Keratinocyte (primary cell): ENCODE measurements at places on chromosomes 1 and 21.

DNA sequence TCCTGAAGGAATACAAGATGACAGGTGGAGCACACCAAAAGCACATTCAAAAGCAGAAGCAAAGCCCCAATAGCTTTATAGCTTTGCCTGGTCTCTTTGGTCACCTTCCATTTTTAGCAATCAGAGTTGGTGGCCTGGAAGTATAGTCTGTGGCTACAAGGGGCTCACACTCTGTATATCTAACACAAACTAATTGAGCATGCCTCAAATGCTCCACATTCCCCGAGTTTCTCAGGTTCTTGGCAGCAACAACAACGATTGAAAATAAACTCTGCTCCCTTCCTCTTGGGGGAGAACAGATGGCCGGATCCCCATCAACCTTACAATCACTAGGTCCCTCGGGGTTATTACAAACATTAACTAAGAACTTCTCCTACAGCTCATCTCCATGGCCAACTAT is 24.9 kb upstream of the TADA1 start:
- no peak for DNase-seq

- DNase-seq, result no peak
Observed at GRCh38 chr1:175178056-175178455, 14.5 kb downstream of the KIAA0040 start.

GRCh38 chr1:235325854-235326253 is 2.1 kb downstream of the ARID4B start:
- no peak for DNase-seq

DNA sequence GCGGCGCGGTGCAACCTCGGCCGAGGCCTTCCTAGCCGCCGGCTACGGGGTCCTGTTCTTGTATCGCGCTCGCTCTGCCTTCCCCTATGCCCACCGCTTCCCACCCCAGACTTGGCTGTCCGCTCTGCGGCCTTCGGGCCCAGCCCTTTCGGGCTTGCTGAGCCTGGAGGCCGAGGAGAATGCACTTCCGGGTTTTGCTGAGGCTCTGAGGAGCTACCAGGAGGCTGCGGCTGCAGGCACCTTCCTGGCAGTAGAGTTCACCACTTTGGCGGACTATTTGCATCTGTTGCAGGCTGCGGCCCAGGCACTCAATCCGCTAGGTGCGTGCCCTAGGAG is 379 bp downstream of the PPCS start:
- DNase-seq, result no peak

DNA sequence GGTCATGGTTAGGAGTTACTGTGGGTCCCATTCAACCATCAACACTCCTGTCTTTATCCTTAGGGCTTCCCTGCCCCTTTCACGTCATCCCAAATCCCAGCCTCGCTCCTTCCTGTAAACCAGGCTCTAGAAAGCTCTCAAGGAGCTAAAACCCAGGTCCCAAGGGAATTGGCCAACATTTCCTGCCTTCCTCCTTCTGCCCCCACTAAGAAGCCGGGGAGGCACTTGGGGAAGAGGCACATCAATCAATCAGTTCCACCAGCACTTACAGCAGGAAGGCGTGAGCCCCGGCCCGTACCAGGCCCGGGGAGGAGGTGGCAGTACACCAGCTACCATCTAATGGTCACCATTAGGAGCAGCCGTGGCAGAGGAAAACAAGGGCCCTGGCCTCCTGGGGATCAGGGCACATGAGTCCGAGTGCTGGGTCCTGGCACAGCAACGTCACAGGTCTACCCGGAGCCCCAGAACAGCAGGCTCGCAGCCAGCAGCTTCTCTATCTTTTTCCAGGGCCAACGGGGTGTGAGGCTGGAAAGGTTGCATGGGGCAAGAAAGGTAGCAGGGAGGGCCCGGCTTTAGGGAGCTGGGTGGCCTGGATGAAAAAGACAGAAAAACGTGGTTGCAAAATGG is 108.6 kb downstream of the CASZ1 start:
- no peak for DNase-seq

DNA sequence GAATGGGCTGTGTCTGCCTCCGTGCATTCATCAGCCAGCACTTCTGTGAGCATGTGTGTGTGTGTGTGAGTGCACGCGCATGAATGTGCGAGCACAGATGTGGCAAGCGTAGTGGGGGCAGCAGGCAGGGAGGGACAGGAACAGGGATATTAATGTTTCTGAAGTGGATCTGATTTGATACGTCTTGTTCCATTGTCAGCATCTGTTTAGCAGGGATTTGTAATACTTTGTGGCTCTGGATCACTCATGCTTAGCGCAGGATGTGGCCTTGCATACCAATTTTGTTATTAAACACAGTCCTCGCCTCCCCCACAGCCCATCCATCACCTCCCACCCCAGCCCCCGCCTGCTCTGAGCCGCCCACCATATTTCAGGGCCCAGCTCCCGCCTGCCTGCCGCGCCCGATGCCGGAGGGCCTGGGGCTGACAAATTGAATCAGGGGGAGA is 52.4 kb downstream of the TMEM53 start:
- no peak for DNase-seq

GRCh38 chr1:115283249-115283648 is 54.8 kb downstream of the NGF start:
- no peak for DNase-seq

GRCh38 chr1:19156676-19157075 is 53.4 kb downstream of the UBR4 start:
- no peak for DNase-seq

GRCh38 chr1:78427506-78427905 is 63.3 kb upstream of the PTGFR start:
- DNase-seq, result no peak

DNA sequence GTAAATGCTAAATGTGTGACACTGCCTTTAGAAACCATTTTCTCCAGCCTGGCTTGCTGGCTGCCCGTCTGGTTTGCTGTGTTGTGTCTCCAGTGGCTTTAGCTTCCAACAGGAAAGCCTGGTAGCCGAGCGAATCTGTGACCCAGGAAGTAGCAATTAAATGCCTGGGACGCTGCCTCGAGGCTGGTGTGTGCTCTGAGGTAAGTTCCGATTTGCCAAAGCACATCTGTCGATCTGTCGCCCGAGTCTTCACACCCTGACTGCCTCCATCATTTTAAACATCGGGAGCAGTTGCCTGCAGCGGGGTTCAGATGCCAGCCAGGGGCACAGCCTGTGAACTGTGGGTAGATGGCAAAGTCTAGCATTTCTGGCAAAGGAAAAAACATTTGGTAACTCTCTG is 2.2 kb downstream of the MIB2 start:
- no peak for DNase-seq

GRCh38 chr1:203117611-203118575 is 9.6 kb upstream of the ADORA1 start:
- DNase-seq, result no peak

DNA sequence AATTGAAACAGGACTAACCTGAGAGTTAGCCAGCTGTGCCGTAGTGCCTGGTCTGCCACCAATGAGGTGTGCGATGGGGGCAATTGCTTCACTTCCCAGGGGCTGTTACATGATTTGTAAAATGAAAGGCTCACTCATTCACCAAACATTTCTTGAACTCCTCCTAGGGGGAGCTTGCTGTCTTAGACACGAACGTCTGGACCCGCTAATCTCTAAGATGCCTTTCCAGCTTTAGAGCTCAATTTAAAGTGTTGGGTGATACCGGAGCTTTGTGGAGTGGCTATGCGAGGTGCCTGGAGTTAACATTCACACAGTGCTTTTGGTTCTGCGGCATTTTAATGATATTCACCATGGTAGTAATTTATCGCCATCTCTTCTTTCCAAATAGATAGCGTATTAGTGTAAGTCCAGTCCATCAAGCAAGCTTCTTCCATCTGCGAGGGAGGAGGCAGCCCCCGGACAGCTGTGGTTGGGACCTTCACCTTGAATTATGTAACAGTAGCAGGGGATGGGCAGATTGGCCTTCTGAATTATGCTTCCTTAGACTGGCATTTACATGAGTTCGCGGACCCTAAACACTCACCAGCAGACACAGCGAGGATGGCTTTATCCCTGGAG is 179.9 kb downstream of the ADSS2 start:
- DNase-seq, result no peak

DNA sequence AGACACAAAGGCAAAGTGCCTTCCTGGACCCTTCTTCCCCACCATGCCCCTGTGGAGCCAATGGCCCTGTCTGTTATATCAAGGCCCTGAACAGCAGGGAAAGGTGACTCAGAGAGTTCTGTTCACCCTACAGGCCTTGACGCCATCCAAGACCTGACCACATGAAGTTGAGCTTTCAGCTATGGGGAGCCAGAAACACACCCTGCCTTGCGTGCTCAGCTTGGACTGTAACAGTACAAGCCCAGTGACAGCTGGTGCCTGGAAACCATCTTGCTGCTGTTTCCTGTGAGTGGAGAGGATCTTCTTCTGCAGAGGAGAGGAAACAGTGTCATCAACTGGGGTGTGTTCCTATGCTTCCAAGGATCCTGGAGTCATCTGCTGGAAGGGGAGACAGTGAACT is 165.0 kb upstream of the IRF2BP2 start:
- no peak for DNase-seq

GRCh38 chr21:37799211-37800056 is 116.8 kb downstream of the KCNJ6 start:
- no peak for DNase-seq

GRCh38 chr1:164867590-164867989 is 308.6 kb downstream of the PBX1 start:
- no peak for DNase-seq

GRCh38 chr1:198934901-198935305 is 296.1 kb downstream of the PTPRC start:
- DNase-seq, result no peak

- no peak for DNase-seq
Observed at GRCh38 chr1:26283279-26283853, 3.5 kb downstream of the SH3BGRL3 start.

DNA sequence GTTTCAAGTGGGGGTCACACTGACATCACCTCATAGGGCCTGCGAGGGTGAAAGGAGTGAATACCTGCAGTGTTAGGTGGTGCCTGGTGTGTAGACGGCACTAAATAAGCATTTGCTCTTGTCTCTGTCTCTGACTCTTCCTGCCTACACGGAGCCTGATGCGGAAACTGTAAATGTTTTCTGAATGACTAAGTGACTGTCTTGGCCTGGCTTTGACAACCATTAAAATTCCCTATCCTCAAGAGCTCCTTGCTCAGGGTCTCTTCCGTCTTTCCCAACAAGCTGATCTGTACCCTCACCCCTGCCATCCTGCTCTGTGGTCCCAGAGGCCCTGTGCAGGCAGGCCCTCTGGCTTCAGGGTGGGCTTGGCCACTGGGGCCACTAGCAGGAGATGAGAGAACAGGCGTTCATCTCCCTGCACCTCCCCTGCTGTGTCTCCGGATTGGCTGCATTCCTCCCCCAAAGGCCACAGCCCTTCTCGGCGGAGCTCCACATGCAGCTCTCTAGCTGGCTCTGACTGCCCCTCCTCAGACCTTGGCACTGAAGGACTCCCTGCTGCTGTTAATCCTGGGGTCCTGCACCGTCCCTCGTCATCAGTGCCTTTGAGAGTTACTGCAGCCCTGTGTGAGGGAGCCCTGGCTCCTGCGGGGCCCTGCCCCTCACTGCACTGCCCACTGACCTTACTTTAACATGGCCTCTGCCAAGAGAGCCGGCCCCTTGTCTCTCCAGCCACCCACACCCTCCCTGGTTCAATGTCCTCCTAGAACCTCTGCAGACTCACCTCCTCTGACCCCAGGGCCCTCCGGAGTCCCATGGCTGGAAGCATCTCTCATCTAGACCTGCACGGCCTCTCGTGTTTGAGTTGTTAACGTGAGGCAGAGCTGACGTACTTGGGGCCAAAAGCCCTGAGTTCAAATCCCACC is 211.1 kb downstream of the MATN1 start:
- DNase-seq, result peak; percentile 53

DNA sequence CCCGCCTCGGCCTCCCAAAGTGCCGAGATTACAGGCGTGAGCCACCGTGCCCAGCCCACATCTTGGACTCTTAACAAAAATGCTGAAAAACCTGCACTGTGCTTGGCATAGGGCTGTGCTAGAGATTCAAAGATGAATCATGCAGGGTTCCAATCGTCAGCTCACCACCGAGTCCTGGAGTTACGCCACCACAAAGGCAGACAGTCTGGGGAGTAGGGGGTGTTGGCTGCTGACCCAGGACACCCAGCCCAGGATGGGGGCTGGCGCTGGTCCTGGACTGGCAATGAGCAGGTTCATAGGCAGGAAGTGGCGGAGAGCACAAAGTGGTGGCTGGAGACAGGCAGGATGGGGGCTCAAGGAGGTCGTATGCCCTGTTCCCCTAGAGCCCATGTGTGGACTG is 16.0 kb downstream of the PSRC1 start:
- DNase-seq, result no peak

GRCh38 chr1:10597492-10598388 is 123.0 kb downstream of the PEX14 start:
- no peak for DNase-seq

DNA sequence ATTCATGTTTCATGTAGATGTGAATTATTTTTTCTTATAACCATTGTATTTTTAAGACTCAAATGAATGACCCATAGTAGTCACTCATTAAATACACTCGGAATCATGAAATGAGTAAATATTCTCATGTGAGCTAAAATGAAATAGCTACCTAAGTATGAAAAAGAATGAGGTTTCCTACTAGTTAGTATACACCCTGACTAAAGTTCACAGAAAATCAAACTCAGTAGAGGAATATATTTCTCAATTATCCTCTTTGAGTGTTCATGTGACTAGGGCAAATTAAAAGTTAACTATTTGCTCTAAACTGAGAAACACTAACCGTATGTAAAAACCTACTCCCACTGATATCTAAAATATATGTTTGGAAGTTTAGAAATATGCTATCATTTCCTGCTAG is 187.8 kb downstream of the BRINP3 start:
- DNase-seq, result no peak

DNA sequence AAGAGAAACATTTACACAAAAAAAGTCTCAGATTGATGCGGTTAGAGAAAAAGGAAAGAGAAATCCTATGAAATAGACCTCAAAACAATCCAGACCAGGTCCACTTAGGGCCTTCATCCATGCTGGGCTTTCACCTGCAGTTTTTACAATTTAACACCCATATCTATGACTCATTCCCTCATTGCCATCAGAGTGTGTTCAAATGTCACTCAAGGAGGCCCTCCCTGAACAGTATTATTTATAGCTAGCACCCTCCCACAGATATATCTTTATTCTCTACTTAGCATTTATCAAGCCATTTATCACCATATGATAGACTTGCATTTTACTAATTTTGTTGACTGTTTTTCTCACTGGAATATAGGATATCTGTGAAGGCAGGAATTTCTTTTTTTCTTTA is 824 bp upstream of the KRTAP21-3 start:
- DNase-seq, result no peak

DNA sequence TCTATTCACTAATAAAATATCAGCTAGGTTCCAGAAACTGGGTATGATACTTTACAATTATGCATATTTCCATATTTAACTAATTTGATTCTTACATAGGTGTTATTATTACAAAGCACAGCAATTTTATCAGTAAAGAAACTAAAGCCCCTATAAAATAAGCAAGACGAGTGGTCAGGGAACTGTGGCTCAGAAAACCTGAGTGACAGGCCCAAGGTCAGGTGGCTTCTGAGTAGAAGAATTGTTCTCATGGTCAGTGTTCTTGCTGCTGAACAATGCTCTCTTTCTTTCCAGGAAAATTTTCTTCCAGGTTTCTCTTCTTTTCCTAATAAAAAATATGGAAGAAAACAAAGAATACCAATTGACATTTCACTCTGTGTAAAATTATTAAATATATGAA is 2.2 kb upstream of the ATP6V1G3 start:
- no peak for DNase-seq
